Gastrocnemius medialis (tissue), 4 donors: ENCODE measurements at places on chromosomes 6 and 20.

DNA sequence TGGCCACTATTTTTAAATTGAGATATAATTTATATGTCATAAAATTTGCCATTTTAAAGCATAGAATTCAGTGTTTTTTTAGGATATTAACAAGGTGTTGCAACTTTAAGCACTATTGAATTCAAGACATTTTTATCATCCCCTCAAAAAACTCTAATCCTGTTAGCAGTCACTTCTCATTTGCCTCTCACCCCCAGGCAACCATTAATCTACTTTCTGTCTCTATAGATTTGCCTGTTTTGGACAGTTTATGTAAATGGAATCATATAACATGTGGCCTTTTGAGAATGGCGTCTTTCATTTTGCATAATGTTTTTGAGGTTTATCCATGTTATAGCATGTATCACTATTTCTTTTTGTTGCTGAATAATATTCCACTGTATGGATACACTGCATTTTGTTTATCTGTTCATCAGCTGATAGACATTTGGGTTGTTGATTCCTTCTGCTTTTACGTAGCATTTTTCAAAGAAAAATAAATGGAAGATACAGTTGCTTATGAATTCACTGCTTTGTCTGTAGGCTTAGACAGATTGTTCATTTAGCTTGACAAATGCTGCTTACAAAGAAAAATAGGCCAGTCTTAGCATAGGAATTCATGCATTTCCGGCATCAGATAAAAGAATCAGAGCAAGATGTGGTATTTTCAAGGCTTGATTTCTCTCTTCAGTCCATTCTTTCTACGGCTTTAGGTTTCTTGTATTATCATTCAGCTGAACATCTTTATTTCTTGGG lies 52.9 kb downstream of the STK4 start:
- no peak for DNase-seq

GRCh38 chr6:142900227-142900971 lies 44.6 kb downstream of the HIVEP2 start:
- DNase-seq = no peak

DNA sequence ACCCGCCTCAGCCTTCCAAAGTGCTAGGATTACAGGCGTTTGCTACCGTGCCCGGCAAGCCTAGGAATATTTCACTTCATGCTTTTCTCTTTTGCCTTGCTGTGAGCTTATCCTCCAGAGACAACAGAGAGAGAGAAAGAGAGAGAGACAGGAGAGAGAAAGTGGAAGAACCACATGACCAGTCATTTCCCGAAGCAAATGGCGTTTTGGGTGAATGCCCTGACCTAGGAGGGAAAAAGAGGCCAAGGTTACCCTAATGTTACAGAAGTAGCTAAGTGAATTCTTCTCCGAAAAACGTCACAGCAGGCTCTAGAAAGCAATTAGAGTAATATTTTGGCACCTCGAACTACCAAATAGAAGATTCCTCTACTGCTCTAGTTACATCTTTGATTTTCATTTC lies 9.1 kb downstream of the SGK1 start:
- no peak for DNase-seq

- DNase-seq = no peak
Observed at GRCh38 chr6:125910527-125910926, 46.0 kb upstream of the HINT3 start.

GRCh38 chr6:120876931-120877330 lies 457.3 kb downstream of the TBC1D32 start:
- DNase-seq = no peak

DNA sequence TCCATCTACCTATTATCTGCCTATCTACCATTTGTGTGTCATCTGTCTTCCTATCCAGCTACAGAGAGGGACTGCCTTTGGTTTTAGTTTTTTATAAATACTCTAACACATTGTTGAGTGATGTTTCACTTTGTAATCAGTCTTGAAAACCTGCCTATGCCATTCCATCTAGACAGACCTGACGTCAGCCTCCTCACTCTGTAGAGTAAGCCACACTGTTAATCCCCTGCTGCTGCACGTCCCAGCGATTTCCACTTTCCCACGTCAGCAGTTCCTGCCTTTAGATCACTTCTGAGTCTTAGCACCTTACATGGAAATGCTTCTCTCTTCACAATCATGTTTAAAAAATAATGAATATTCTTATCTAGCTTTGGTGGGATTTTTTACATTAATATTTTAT lies 54.8 kb downstream of the PLG start:
- DNase-seq = no peak

GRCh38 chr6:18359237-18359885 lies 27.8 kb upstream of the RNF144B start:
- DNase-seq = no peak

DNA sequence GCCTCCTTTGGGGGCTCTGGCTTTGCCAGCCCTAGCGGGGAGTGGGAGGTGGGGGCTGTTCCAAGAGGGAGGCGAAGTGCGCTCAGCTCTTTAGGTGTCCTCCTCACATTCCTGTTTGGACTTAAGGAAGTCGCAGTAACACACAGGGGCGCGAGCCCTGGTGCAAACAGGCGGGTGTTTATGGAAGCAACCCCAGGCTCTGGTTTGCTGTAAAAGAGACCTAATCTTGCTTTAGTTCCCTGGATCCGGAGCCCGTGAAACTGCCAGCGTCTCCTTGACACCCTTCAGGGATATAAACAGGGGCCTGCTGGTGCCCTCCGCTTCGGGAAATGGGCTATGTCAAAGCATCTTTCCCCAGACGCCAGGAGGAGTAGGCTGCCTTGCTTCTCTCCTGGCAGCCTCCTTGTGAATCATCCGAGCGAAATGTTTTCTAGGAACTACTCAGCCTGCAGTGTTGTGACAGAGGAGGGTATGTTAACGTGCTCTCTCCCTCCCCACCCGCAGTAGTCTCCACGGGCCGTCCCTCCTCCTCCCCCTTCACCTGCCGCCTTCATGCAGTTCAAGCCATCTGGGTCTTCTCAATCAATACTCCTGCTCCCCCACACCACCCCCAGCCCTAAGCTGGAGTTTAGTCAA lies 168.0 kb upstream of the LRFN2 start:
- no peak for DNase-seq

DNA sequence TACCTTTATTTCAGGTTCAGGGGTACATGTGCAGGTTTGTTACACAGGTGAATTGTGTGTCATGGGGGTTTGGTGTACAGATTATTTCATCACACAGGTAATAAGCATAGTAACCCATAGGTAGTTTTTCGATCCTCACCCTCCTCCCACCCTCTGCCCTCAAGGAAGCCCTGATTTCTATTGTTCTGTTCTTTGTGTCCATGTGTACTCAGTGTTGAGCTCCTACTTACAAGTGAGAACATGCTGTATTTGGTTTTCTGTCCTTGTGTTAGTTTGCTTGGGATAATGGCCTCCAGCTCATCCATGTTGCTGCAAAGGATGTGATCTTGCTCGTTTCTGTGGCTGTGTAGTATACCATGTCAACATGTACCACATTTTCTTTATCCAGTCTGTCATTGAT lies 66.0 kb downstream of the STK4 start:
- no peak for DNase-seq

GRCh38 chr20:10536531-10536930 lies 101.4 kb downstream of the SLX4IP start:
- no peak for DNase-seq

DNA sequence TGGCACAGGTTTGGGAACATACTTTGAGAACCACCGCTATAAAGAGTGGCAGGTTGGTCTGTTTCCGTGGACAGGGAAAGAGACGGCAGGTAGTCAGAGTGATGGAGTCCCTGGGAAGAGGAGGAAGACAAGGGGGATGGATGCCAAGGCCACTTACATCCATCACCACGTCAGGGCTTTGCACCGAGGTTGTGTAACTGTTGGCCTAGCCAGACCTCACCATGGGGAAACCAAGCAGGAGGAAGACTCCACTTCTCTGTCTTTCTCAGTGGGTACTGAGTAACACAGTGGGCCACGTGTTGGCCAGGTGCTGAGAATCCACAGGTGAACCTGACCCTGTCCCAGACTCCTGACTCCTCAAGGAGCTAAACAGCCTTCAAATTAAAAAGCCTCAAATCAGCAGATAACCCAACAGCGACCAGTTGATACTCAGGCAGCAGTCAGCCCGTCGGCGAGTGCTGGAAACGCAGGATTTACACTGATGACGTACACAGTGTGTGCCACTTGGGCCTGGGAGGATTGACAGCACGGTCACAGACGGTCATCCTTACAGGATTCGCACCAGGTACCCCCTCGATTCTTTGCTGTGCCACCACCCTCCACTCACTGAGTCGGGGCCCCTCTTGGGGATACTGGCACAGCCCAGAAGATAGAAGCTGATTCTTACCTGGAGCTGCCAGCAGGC lies 134.6 kb upstream of the SNX9 start:
- DNase-seq = no peak
